ENCODE measurements at places on chromosomes 5 and 9.

DNA sequence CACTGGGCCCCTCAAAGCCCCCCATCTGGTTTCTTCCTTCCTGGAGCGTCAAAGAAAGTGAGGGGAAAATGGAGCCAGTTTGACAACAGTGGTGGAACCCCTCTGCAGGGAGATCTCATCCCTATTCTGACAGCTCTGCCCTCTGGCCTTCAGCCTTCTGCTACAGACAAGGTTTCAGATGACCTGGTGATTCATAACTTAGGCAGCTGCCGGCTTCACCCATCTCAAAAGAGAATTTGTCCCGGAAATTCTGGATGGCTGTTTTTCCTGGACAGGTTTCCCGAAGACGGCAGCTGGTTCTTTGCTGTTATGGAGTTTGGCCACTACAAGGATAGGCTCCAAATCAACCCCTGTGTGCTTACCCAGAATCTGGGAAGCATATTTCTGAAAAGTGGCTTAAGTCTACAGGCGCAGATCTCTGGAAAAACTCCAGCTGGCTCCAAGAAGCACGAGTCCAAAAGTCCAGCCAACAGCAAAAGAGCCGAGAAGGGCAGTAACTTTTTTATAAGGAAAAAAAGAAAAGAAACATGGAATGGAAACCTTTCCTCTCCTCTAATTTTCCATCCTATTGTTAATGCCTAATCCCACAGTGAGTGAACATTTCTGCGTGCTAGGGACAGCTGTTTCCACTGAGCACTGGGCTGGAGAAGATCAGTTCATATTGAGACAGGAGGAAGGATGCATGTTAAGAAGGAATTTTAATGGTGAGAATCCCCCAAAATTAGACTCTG is 54.5 kb downstream of the ZNF366 start:
- DNase-seq = peak; percentile 81

GRCh38 chr5:8861764-8862163 is 684.1 kb downstream of the SEMA5A start:
- no peak for DNase-seq

GRCh38 chr5:146919304-146919703 is 40.7 kb upstream of the PPP2R2B start:
- no peak for DNase-seq

GRCh38 chr5:106730912-106731311 is 939.8 kb downstream of the EFNA5 start:
- no peak for DNase-seq

GRCh38 chr5:147452165-147452811 is 57.6 kb downstream of the DPYSL3 start:
- DNase-seq = no peak

DNA sequence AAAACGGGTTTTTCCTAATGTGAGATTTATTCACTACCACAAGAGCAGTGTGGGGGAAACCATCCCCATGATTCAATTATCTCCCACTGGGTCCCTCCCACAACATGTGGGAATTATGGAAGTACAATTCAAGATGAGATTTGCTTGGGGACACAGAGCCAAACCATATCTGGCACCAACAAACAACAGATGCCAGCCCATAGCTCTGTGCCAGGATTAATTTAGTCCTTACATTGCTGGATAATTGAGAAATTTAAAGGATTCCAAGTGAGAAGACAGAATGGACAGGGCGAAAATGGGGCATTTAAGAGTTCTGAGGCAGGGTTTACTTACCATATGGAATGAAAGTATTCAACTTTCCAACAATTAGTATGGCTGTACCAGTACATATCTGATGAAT is 30.8 kb upstream of the DNAH5 start:
- DNase-seq = peak; percentile 77

DNA sequence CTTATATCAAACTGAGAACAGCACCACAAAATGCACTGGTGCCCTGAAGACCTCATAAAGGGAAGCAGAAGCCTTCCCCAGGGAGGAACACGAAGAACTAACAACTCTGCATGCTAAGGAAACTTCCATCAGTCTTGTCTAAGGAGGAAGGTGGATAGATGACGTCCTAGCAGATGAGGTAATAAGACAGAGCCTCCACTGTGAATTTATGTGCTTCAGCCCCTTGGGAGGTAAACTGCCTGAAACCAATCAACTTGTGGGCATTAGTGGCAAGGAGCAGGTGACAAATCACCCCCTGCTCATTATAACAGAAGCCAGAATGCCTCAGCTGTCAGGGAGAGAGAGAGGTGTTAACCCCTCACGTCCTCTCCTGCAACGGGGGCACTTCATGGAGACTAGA is 48.9 kb upstream of the SPIN1 start:
- no peak for DNase-seq

DNA sequence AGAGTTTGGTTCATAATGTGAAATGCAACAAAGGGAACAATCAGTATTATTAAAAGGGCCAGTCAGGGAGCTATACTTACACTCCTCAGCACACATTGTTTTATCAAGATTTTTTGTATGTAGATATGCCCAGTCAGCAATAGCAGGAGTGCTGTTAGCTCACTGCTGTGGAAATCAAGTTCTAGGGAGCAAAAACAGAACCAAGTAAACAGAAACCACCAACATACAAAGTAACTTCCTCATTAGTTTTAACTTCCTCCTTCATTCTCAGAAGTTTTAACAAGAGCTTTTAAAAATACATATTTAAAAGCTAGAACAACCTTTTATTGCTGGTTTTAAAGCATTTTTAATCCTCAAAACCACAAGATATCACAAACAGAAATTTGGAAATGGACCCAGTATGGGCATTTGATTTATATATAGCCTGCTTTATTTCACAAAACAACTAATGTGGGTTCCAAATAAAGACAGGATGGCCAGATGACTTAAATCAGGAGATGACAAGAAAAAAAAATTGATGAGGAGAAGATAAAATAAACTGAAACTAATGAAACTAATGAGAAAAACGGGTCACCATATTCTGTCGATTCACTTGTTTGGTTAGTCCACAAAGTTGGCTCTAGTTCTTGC is 178.5 kb downstream of the ADAMTS12 start:
- DNase-seq = no peak

DNA sequence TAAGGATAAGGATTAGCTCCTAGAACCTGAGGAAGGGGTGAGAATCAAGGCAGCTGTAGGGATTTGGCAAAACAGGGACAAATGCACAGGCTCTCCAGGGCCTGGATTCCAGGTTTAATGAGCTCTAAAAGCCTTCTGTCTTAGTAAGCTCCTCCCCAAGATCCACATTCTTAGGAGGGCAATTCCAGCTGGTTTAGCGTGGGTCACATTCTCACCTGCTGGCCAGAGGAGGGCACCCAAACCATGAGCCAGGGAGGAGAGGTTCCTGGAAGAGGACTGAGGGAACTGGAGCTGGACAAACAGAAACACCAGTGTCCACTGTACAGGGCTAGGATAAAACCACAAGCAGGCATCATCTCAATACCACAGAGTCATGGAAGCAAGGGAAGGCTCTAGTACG is 480.0 kb downstream of the CCDC171 start:
- DNase-seq = no peak

GRCh38 chr5:116506488-116506887 is 68.1 kb downstream of the SEMA6A start:
- peak; percentile 6 for DNase-seq

DNA sequence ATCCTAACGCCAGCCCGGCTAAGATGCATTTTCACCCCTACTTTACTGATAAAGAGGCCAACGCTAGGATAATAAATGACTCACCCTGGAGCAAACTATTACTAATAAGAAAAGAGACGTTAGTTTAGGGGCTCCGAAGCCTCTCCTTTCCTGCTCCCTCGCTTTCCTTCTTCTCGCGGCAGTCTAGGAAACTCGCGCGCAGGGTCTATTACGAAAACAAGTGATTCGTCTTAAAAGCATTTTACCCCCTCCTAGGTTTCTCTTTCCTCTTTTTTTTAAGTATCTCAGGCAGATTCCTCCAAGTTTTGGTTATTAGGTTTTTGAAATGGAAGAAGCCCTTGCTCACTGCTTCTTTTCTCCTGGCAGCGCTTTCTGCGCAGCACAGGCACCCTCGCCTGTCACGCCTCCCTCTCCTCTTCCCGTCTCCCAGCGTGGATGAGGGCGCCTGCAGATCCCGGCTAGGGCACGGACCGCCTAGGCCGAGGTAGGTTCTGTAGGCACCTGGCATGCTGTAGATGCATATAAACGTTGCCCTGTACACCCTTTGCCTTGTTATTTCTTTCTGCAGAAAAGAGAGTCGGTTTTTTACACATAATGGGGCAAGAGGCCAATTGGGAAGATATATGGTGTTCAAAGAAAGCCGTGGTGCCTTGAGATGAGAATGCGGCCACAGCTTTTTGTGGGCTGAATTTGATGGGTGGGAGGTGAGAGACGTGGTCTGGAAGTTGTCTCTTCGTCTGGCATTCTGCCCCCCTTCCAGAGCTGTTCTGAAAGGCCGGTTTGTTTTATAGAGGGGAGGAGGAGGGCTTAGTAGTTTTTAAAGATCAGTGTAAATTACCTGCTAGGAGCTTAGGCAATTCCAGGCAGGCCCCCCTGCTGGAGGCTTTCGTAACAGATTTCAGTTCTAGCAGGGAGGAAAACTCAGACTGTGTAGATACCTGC is 983 bp downstream of the GCNT1 start:
- no peak for DNase-seq

GRCh38 chr5:135813758-135814157 is 20.7 kb upstream of the SLC25A48 start:
- DNase-seq = no peak

- DNase-seq = no peak
Measured at GRCh38 chr5:10699281-10699874, 61.7 kb downstream of the DAP start.

DNA sequence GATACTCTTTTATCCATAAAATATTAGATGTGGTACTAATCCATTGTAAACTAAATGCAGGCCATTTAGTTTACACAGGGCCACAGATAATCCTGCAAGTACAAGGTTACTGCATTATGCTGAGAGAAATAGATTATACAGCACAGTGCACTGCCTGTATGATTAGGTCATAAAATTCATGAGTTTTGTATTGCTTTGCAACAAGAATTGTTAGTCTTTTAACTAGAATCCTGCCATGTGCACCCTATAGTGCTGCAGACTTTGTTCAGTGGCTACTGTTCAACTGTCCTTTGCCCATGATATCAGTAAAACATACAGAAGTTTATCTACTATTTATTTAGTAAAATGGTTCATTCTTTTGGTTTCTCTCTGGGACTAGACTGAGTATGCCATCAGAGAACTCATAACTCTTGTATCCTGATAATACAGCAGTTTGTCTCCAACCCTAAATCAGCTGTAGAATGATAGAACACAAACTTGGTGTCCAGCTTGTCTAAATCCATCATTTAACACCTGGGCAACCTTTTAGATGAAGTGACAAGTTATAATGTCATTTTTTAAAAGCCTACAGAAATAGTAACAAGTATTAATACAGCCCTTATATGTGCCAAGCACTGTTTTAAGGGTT is 291.2 kb downstream of the TMEM167A start:
- DNase-seq = no peak

- DNase-seq = no peak
Measured at GRCh38 chr9:115939065-115939765, 214.4 kb upstream of the PAPPA start.

DNA sequence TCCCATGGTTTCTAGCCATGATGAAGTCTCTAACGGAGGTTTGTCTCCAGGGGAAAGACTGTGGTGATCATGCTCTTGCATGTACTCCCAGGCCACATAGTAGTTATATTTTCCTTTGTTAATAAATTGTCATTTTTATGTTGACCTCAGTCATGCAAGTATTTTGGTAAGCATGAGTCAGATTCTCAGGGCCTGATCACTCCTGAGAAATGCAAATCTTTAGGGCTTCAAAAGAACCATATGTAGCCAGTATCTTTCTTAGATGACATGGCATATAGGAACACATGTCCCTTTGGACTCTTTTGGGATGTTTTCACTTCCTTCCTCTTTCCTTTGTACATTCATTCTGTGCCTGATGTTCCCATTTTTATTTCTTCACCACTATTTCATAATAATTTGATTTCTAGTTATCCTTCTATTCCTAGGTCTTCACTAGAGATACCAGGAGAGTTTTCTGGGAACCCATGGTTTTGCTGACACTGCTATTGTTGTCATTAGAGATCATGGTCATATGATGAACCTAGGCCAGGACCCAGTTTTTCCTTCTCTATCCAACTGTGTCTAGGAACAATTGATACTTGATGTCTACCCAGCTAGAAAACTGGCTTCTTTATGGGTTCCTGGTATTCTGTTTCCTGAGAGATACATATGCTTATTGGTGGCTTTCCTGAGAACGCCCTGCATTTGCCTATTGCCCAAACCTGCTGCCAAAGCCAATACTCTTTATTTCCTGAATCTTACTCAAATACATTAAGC is 248.1 kb upstream of the NREP start:
- no peak for DNase-seq

DNA sequence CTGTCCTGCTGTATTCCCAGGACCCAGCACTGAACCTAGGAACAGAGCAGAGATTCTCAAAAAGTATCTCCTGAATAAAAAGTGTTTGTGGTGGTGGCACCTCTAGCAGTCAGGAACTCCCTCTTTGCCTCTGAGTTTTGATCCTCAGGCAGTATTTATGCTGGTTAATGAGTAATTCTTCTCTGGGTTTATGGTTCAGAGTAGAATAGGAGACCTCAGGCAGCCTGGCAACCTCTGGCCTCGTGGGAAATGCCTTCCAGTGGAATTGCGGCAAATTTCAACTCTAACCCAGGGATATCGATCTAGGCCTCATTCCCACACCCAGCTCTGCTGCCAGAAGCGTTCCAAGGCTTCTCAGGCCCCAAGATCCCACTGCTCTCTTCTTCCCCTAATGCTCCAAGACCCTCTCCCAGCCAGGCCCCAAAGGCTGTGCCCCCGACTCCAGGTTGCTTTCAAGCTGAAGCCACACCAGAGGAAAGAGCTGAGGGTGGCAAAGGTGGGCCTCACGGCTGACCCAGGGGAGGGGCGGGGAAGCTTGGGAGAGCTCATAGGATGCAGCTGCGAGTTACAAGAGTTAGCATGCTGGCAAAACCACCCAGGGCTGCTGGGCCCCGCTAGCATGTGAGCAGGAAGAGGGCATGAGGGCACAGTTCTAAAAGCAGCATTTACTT is 10.9 kb upstream of the HDHD3 start:
- DNase-seq = no peak

DNA sequence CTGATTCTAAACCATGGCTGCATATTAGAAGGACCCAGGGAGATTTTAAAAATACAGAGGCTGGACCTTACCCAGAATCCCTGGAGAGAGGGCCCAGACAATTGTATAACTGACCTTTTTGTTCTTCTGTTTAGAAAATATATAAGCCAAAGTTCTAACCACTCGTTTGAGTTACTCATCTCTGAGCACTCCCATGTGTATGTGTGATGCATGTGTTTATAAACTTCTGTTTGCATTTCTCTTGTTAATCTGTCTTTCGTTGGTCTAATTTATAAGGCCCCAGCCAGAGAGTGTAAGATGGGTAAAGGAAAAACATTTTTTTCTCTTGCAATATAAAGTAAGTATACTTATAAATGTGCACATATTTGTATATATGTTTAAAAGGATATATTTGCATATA is 443.9 kb downstream of the ZNF608 start:
- DNase-seq = no peak

GRCh38 chr5:10578869-10579268 is 15.0 kb downstream of the ANKRD33B start:
- no peak for DNase-seq

Data from NCI-H446 treated with DMSO at 0.1 percent for 48 hours (cell line).